ENCODE measurements at places on chromosomes 2 and 18.

DNA sequence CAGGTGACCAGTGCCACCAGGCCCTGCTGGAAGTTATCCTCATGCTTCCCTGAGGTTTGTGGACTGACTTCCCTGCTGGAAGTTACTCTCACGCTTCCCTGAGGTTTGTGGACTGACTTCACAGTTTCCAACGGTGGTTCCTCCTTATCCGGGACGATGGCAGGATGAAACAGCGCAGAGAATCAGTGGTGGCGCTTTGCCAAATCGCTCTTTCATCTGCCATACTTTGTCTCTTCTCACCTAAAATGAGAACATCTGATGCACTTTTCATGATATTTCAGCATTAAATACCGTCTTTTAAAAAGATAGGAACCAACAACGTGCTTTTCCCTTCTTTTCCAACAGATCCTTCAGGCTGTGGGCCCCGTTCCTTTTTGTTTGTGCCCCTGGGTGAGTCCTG is 183.3 kb downstream of the LDLRAD4 start:
- no peak for DNase-seq

GRCh38 chr2:45191146-45191863 is 182.1 kb upstream of the SIX2 start:
- DNase-seq: no peak

DNA sequence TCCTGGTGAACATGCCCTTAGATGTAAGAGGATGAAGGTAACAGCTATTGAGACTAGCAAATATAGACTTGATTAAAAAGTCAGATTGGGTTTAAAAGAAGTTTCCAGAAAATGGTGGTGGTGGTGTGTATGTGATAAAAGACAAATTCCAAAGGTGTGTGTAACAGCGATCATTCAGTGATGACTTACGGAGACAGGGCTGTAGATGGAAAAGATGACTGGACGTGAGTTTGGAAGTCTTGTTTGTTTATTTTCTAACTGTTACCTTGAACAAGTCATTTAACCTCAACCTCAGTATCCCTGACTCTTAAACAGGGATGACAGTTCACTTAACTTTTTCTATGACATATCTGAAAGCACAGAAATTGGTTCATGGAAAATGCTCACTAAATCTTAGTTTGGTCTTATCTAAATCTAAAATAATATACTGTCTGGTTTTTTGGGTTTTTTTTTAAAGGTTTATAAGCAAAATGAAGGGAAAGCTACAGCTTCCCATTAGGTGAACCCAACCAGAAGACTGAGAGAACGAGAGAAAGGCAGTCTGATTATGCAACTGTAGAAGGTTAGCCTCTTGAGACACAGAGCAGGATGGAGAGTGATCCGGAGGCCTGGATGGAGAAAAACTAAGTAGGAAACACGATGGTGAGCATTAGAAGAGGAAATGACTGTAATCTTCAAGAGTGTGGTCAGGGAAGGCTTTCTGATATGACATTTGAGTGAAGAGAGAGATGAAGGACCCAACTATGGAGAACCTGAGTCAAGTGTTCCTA is 71.9 kb downstream of the TCF4 start:
- DNase-seq: no peak

- DNase-seq: no peak
Measured at GRCh38 chr18:52715991-52716390, 376.0 kb downstream of the DCC start.

DNA sequence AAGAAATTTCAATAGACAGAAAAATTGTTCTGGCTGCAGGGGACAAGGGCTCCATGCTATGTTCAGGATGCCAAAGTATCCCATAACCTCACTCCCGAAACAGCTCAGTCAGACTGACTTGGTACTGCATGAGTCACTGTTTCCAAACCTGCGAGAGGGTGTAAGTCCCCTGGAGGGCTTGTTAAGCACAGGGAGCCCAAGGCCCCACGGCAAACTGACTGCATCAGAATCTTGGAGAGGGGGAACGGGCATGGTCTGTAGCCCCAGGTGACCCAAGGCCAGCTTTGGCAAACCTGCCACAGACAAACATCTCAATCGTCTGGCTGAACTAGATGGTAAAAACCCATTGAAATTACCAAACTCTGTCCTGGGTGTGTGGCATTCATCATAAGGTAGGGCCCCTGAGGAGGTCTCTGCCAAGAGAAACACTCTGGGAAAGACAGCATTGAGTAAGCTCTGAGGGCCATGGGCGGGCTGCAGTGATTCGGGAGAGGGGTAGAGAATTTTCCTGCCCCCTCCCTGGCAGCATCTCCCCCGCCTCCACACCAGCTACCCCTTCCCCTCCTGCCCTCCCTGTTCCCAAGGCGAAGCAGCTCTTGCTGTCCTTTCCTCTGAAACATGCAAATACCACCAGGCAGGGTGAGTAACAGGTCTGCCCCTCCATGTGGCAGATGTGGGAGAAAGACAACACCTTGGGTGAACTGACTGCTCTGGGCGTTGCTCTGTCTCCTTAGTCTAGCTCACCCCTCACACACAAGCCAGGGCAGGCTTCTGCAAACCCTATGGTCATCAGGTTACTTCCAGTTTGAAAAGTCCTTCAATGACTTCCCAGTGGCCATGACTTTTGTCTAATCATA is 274.7 kb upstream of the SIX2 start:
- DNase-seq: no peak

GRCh38 chr2:3408781-3409180 is 29.3 kb downstream of the TRAPPC12 start:
- no peak for DNase-seq

- no peak for DNase-seq
Measured at GRCh38 chr2:169005080-169005598, 26.0 kb downstream of the ABCB11 start.

All from urinary bladder (tissue), 4 donors.